ENCODE measurements at places on chromosomes 1 and 21. TPM values are rescaled to one million over a fixed set of nuclear protein-coding genes. Genes with fewer than 3 reads are reported as not detected.

DNA sequence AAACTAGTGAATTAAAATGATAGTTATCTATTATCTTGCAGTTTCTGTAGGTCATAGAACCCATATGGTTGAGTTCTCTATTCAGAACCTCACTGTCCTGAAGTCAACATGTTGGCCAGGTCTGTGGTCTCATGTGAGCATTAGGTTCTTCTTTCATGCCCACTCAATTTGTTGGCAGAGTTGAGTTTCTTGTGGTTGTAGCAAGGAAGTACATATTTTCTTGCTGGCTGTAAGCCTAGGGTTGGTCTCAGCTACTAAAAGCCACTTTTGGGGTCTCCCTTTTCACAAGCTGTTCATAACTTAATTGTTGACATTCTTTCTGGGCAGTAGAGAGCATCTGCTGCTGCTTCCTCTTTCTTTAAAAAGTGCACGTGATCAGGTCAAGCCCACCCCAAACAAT lies 1165.1 kb upstream of the NCAM2 start:
- no peaks in the 10 kb centered on the region for H3K4me1 ChIP-seq
- no peak for DNase-seq
- H3K27me3 ChIP-seq: no peaks in the 10 kb centered on the region
- no peak overlapping the region for H3K27ac ChIP-seq

GRCh38 chr1:209710847-209711246 lies 6.2 kb downstream of the HSD11B1 start:
- no peaks in the 10 kb centered on the region for H3K27me3 ChIP-seq
- H3K4me3 ChIP-seq: no peak overlapping the region
- DNase-seq: no peak
- H3K27ac ChIP-seq: no peak overlapping the region
- H3K4me1 ChIP-seq: no peaks in the 10 kb centered on the region

GRCh38 chr1:116906812-116907211 lies 2.9 kb upstream of the PTGFRN start:
- no peaks in the 10 kb centered on the region for H3K4me1 ChIP-seq
- no peak for DNase-seq
- H3K27me3 ChIP-seq: no peaks in the 10 kb centered on the region
- no peaks in the 10 kb centered on the region for H3K36me3 ChIP-seq
- no peak overlapping the region for H3K27ac ChIP-seq
- H3K4me3 ChIP-seq: no peak overlapping the region

DNA sequence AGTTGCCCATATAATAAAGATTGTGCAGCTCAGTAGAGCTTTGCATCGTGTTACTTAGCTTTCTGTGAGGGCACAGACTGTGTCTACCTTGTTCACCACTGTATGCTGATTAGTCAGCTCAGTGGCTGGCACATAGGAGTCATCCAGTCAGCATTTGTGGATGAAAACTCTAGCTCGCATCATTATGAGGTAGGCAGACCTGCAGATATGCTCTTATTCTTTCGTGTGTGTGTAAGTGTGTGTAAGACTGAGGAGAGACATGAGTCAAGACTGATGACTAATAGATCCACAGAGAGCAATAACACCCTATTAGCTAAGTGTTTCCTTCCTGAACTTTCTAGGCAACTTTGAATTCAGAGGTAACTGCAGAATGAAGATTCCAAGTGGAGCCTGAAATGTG lies 17.1 kb downstream of the TTF2 start:
- DNase-seq: no peak
- H3K4me1 ChIP-seq: no peaks in the 10 kb centered on the region
- no peak overlapping the region for H3K4me3 ChIP-seq
- no peaks in the 10 kb centered on the region for H3K27me3 ChIP-seq

- H3K4me1 ChIP-seq: no peaks in the 10 kb centered on the region
- no peak for DNase-seq
- H3K27me3 ChIP-seq: no peaks in the 10 kb centered on the region
- H3K36me3 ChIP-seq: no peaks in the 10 kb centered on the region
These were observed 22.5 kb upstream of the RC3H1 start for GRCh38 chr1:174044418-174045222.

- no peaks in the 10 kb centered on the region for H3K36me3 ChIP-seq
- H3K4me3 ChIP-seq: no peak overlapping the region
- H3K27ac ChIP-seq: no peak overlapping the region
- no peaks in the 10 kb centered on the region for H3K27me3 ChIP-seq
- H3K4me1 ChIP-seq: peaks cover 9% of the 10 kb centered on the region
- no peak for DNase-seq
These were observed 17.8 kb downstream of the GNG4 start for GRCh38 chr1:235631816-235632215.

GRCh38 chr1:151556052-151556451 lies 15.9 kb downstream of the TUFT1 start:
- H3K36me3 ChIP-seq: no peaks in the 10 kb centered on the region
- H3K27ac ChIP-seq: no peak overlapping the region
- H3K4me3 ChIP-seq: no peak overlapping the region
- H3K27me3 ChIP-seq: no peaks in the 10 kb centered on the region
- DNase-seq: no peak

GRCh38 chr1:10915594-10915993 lies 96.9 kb upstream of the TARDBP start:
- H3K4me1 ChIP-seq: no peaks in the 10 kb centered on the region
- no peaks in the 10 kb centered on the region for H3K36me3 ChIP-seq
- H3K27me3 ChIP-seq: no peaks in the 10 kb centered on the region
- no peak for DNase-seq

DNA sequence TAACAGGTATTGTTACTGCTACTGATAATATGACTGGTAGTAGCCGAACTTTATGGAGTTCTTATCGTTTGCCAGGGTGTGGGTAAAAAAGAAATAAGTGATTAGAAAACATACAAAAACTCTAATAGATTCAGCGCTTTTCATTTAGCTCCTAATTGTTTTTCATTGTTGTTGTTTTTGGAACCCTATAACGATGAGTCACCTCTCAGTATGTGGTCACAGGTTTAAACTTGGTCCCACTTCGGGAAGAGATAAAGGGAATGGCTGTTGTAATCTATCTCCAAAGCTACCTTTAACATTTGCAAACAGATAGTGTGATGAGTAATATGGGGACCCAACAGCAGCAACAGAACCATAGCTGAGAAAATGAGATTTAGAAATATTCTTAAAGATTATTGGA lies 62.7 kb upstream of the BCL10 start:
- DNase-seq: no peak
- H3K4me3 ChIP-seq: no peak overlapping the region
- H3K27ac ChIP-seq: no peak overlapping the region
- H3K4me1 ChIP-seq: peaks cover 3% of the 10 kb centered on the region
- H3K27me3 ChIP-seq: no peaks in the 10 kb centered on the region

DNA sequence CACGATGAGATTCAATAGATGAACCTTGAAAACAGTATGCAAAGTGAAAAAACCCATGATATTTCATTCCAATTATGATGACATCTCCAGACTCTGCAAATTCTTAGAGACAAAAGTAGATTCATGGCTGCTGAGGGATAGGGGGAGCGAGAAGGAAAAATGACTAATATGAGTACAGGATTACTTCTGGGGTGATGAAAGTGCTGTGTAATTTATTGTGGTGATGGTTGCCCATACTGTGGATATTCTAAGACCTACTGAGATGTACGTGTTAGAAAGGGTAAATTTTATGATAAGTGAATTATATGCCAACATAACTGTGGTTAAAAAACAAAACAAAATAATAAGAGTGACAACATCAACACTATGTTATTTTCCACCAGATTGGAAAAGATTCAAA lies 18.9 kb upstream of the RGS7 start:
- no peak overlapping the region for H3K27ac ChIP-seq
- H3K27me3 ChIP-seq: no peaks in the 10 kb centered on the region
- no peak for DNase-seq
- no peaks in the 10 kb centered on the region for H3K4me1 ChIP-seq
- H3K4me3 ChIP-seq: no peak overlapping the region
- no peaks in the 10 kb centered on the region for H3K36me3 ChIP-seq

DNA sequence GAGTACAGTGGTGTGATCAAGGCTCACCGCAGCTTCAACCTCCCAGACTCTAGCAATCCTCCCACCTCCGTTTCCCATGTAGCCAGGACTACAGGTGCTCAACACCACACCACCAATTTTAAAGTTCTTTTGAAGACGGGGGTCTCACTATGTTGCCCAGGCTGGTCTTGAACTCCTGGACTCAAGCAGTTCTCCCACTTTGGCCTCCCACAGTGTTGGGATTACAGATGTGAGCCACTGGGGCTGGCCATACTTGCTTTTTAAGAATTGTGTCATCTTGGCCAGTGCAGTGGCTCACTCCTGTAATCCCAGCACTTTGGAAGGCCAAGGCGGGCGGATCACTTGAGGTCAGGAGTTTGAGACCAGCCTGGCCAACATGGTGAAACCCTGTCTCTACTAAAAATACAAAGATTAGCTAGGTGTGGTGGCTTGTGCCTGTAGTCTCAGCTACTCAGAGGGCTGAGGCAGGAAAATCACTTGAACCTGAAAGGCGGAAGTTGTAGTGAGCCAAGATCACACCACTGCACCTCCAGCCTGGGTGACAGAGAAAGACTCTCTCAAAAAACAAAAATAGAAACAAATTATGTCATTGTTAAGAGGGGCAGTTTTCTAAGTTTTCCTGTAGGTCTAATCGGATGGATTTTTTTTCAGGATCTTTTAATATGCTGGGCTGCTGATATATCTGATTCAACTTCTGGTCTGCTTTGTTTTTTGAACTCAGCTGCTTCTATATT lies 18.7 kb downstream of the AK4 start:
- H3K27ac ChIP-seq: no peak overlapping the region
- peaks cover 28% of the 10 kb centered on the region for H3K4me1 ChIP-seq
- DNase-seq: no peak
- no peak overlapping the region for H3K4me3 ChIP-seq
- H3K36me3 ChIP-seq: peaks cover 3% of the 10 kb centered on the region
- H3K27me3 ChIP-seq: no peaks in the 10 kb centered on the region

DNA sequence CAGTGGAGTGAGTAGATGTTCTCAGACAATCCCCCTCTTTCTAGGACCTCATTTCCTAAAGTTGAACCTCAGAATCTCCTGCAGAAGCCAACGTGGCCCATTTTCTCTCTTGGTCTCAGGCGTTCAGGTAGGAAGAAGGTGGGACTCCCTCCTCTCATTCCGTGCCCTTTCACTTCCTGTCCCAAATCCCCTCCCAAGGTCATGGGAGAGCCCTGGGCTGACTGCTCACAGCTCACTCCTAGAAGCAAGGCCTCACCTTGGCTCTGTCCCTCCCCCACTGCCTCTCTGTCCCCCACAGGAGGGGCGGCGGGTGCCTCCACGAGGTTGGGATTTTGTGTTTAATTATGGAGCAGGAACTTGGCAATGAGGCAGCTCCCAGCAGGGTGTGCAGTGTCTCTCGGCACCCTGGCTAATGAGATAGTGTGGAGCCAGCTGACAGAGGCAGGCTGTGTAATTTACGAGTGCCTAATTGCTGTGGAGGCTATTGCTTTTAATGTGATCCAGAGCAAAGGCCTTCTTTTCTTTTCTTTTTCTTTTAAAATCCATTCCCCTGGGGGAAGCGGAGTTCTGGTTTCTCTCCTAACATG lies 9.1 kb upstream of the CDK18 start:
- no peaks in the 10 kb centered on the region for H3K4me1 ChIP-seq
- H3K27ac ChIP-seq: no peak overlapping the region
- H3K36me3 ChIP-seq: no peaks in the 10 kb centered on the region
- peaks cover 4% of the 10 kb centered on the region for H3K27me3 ChIP-seq

DNA sequence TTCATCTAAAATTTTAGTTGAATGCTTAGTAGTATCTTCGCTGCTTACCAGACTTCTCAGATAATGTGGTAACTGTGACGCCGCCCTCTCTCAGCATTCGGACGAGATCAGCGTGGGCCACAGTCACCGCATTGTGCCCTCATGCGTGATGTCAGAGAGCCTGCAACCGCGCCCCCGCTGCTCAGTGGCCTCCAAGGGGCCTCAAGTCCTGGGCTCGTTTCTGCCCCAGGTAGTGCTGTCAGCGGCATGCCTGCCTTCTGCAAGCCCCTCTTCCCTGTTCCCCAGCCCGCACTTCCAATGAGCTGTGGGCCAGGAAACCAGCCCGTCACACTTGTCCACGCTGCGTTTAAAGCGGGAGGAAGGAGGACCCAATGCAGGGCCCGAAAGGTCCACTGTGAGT lies 61.6 kb upstream of the TRAPPC10 start:
- H3K36me3 ChIP-seq: peaks cover 22% of the 10 kb centered on the region
- no peak overlapping the region for H3K4me3 ChIP-seq

AMY1C gene
- total RNA-seq: not detected

GRCh38 chr21:41641821-41642701 lies 124.8 kb downstream of the RIPK4 start:
- H3K36me3 ChIP-seq: no peaks in the 10 kb centered on the region
- no peak overlapping the region for H3K27ac ChIP-seq
- no peaks in the 10 kb centered on the region for H3K4me1 ChIP-seq
- no peak for DNase-seq

DNA sequence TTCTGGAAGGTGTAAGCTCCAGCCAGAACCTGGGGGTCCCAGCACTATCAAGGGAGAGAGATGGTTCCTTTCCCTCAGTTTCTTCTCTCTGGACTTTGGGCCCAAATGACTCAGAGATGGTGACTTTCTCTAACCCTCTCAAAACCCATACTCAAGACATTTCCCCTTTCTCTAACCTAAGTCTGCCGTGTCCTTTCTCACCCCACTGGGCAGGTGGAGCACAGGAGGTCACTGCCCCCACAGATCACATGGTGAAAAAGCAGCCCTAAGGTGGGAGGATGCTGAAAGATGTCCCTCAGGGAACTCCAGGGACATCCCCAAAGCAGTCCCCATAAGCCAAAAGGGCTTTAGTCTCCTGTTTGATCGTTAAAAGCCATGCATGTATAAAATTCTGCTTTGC lies 173.7 kb downstream of the HIVEP3 start:
- H3K27ac ChIP-seq: peak overlapping the region; percentile 25
- no peaks in the 10 kb centered on the region for H3K36me3 ChIP-seq
- DNase-seq: no peak
- no peak overlapping the region for H3K4me3 ChIP-seq

TDRD10 gene
- not detected for total RNA-seq

DNA sequence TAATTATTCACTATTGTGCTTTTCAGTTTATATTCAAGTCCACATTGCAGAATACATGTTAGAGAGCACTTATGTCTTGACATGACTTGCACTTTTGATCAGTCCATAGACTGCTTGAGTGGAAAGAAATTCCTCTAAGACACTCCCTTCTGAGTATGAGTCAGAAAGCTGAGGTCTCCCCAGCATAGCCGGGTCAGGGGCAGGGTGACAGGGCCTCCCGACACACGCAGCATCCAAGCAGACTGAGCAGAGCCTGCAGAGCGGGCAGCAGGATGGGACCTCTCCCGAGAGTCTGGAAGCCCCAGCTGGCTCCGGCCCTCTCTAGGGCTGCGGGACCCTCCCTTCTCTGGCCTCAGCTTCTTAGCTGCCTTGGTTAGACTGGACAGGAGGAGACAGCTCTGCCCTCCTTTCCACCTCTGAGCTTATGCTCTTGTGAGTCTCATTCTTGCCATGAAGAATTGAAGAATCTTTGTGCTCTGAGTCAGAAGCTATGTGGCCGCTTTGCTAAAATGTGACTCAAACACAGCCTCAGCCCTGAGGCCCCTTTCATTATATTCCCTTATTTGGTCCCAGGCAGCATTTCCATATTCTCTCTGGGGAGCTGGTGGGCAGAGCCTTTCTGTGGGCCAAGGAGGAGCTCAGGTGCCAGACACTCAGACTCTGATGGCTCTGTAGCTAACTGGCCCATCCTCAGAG lies 11.2 kb upstream of the CAPN2 start:
- no peak overlapping the region for H3K4me3 ChIP-seq
- no peaks in the 10 kb centered on the region for H3K27me3 ChIP-seq

MCOLN2 gene
- total RNA-seq: 103 TPM

All from GM12878 (cell line).